ENCODE measurements at places on chromosomes 13 and 19.

GRCh38 chr13:87954091-87954490 lies 282.9 kb downstream of the SLITRK5 start:
- DNase-seq = no peak

- peak; percentile 70 for DNase-seq
Observed at GRCh38 chr19:40611900-40612698, 10.9 kb downstream of the LTBP4 start.

DNA sequence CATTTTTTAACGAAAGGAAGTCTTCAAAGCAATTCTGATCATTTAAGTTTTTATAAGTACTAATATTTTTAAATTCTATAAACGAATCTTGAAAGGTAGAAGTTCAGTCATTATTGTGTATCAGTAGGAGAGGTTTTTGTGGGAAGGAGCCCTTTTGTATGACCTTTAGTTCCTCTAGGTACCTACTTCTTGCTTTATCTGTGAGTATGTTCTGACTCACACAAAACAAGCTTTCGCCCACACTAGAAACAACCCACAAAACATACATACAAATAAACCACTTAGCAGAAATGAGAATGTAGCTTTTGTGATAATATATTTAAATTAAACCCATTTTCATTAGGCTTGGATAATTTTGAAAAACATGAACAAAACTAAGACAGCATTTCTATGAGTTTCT lies 27.8 kb downstream of the ERCC5 start:
- no peak for DNase-seq

DNA sequence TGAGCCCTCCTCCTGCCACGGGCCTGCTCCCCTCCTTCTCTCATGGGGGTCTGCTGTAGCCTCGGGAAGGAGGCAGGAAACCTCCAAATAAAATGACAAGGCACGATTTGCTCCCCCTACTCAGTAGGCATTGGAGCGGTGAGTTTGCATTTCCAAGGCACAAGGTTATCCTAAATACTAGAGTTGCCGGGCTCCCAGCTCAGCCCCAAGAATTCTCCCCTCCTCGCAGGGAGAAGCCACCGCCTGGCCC lies 1.5 kb downstream of the CEBPA start:
- no peak for DNase-seq

- no peak for DNase-seq
Observed at GRCh38 chr19:4678881-4679790, 9.0 kb upstream of the MYDGF start.

- peak; percentile 32 for DNase-seq
Observed at GRCh38 chr13:19157461-19157860, 24.2 kb downstream of the TUBA3C start.

DNA sequence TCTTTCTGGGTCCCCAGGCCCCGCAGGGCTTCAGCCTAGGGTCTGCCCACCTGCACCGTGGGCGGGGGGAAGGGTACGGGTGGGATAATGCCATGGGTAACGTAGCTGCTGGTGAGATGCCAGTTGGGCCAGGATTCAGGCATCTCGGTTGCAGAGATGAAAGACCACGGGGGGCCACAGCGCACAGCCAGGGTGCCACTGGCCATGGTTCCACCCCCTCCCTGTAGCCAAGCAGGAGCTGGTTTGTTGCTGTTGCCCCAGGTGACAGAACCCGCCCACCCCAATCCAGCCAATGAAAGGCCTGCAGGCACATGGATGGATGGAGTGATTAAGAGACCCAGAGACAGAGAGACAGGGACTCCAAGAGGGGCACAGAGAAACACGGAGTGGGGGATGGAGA lies 1.0 kb upstream of the CGB7 start:
- DNase-seq = no peak

DNA sequence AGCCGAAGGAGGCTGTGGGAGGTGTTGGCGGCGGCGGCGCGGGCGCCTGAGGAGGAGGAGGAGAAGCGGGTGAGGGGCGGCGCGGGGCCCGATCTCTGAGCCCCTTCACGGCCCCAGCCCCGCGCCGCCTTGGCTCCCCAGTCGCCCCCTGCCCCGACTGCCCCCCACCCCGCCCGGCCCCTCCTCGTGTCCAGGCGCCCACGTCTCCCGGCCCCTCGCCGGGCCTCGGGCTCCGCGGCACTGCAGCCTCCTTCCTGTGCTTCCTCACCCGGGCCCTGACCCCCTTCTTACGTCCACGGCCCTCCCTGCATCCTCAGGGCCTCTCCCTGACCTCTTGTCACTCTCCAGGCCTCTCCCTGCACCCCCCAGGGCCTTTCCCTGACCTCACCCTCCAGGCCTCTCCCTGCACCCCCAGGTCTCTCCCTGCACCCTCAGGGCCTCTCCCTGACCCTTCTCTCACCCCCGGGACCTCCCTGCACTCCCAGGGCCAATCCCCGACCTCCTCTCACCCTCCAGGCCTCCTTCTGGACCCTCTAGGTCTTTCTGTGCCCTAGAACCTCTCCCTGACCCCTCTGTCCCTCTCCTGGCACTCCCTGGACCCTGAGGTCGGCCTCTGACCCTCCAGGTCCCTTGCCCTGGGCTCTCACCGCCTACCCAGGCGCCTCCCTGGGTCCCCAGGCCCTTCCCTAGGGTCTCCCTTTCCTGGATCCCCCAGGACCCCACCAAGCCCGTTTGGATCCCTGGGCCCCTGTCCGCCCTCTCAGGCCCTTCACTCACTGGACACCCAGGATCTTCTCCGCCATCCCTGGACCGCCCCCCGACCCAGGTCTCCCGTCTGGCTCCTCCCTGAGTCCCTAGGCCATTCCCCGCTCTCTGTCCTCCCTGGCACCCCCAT lies 460 bp downstream of the KMT5C start:
- no peak for DNase-seq

DNA sequence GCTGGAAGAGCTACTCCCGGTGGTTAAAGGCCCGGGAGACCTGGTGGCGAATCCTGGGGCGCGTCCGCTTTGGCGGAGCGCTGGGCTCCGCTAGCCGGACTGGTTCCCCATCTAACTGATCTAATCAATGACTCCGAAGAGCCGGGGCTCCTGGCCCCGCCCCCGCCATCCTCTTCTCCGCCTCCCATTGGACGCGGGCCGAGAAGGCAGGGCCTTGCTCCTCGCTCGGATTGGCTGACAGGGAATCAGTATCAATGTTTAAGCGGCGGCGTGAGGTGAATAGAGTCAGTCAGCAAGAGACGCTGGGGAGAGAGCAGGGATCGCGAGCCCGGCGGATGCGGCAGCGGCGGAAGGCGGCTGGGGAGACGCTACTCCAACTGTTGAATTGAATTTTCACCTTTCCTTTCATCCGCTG lies 1.7 kb upstream of the PCDH17 start:
- DNase-seq = peak; percentile 96

- no peak for DNase-seq
Observed at GRCh38 chr19:57321751-57322150, 1.5 kb downstream of the ZNF543 start.

GRCh38 chr13:51924756-51925544 lies 63.2 kb downstream of the CCDC70 start:
- DNase-seq = peak; percentile 14

DNA sequence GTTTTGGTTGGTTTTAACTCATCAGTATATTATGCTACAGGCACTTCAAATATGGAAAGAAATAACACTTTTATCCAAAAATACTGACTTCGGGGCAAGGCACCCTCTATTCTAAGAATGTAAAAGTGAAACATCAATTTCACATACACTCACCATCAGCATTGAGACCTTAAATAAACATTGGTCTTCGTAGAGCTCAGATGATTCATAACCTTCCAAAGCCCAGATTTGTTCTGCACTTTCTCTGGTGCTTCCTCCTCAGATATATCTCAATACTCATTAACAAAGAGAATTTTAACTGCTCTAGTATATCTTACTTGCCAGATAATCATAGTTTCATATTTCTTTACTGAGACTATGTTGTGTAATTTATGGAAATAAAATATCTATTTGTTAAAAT lies 794.3 kb downstream of the LIG4 start:
- DNase-seq = no peak

DNA sequence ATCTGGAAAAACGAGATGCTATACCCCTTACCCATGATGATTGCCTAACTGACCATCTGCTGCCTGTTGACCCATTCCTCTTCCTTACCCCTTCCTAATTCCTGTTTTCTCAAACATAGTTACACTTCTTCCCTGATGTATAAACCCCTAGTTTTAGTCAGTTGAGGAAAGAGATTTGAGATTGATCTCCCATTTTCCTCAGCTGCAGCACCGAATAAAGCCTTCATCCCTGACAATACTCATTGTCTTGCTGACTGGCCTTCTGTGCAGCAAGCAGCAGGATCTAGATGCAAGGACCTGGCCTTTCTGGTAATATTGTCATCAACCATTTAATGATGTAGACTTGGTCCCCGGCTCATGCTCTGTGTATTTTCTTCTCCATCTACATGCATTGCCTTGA lies 999 bp upstream of the ZNF264 start:
- no peak for DNase-seq

- DNase-seq = peak; percentile 77
Observed at GRCh38 chr19:12784871-12785430, 6.3 kb upstream of the JUNB start.

GRCh38 chr19:5707576-5708575 lies 12.1 kb downstream of the LONP1 start:
- DNase-seq = peak; percentile 79

- peak; percentile 45 for DNase-seq
Observed at GRCh38 chr13:111789420-111789819, 277.5 kb upstream of the SOX1 start.

- no peak for DNase-seq
Observed at GRCh38 chr13:60933638-60934037, 482.0 kb downstream of the PCDH20 start.

GRCh38 chr19:6930190-6930589 lies 42.8 kb downstream of the ADGRE1 start:
- DNase-seq = no peak

GRCh38 chr13:107864543-107865317 lies 350.6 kb downstream of the LIG4 start:
- DNase-seq = no peak

GRCh38 chr19:51025401-51025800 lies 1.0 kb downstream of the KLK11 start:
- no peak for DNase-seq

DNA sequence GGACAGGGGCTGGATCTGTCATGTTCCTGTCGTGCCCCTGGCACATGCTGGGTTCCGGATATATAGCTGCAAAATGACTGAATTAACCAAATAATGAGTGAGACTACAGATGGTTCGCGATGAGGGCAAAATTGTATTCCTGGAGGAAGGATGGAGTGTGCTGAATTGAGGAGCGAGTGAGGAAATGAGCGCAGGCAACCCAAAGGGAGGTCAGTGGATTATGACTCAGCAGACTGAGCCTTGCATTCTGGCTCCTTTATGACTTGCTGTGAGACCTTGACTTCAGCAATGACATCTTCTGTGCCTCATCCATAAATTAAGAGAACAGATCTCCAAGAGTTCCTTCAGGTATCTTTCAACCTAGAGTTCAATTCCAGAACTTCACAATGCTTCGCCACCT lies 115.0 kb upstream of the CLDN10 start:
- no peak for DNase-seq

GRCh38 chr19:42312370-42312769 lies 739 bp upstream of the TMEM145 start:
- no peak for DNase-seq

- DNase-seq = no peak
Observed at GRCh38 chr13:100506600-100507422, 81.8 kb downstream of the GGACT start.

DNA sequence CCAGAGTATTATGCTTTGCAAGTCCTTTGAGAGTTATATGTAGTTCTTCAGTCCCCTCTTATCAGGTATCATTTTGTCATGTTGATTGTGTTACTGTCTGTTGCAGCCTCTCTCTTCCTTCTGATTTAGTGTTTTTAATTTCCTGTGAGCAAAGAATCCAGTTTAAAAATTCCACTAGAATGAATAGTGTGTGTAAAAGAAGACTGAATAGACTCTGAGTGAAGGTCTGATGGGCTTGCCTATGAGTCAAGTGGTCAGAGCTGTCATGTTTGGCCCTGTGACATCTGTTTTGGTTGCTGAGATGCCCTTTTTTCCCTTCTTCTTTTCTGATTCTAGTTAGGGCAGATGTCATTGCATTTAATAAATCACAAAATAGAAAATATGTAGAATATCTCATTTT lies 23.3 kb upstream of the KCTD4 start:
- DNase-seq = no peak

GRCh38 chr19:19050731-19051130 lies 13.1 kb upstream of the SLC25A42 start:
- no peak for DNase-seq

DNA sequence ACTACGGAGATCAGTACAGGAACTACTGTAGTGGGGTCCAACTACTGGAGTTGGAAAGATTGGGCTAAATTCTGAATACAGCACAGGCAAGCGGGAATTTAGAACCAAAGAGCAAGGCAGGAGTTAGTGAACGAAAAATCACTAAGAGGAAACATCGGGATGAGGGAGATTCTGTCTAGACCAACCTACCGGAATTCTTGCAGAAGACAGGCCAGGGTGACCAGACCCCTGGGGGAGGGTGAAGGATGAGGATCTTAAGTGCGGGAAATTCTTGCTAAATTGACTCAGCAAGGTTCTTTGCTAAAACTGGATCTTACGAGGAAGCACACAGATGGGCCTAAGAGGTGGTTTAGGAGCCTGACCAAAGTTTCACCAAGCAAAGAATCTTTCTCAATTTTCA lies 13.2 kb upstream of the PSPC1 start:
- peak; percentile 1 for DNase-seq

DNA sequence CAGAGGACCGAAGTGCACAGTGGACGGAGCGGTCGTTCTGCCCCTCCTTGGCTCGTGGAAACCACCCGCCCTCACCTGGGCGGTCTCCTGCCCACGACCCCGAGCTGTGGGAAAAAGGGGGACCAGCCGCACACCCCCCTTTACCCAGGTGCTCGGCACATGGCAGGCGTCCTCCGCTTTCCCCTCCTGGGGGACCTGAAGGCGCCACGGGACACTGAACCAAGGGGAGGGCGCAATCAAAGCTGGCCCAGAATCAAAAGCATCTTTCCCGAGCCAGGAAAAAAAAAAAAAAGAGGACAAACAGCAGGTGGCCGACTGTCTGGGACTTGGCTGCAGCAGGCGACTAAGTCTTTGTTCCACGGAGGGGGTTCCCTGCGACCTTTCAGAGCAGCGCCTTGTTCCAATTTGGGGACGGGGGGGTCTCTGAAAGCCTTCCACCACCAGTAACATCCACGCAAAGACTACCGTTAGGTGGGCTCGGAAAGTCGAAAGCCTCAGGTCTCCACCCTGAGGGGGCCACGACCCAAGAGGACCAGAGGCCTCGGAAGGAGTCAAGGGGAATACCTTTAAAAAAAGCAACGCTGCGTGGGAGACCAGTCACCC lies 1.1 kb downstream of the MBD3 start:
- DNase-seq = no peak

GRCh38 chr13:39941236-39941635 lies 285.8 kb downstream of the COG6 start:
- DNase-seq = no peak

DNA sequence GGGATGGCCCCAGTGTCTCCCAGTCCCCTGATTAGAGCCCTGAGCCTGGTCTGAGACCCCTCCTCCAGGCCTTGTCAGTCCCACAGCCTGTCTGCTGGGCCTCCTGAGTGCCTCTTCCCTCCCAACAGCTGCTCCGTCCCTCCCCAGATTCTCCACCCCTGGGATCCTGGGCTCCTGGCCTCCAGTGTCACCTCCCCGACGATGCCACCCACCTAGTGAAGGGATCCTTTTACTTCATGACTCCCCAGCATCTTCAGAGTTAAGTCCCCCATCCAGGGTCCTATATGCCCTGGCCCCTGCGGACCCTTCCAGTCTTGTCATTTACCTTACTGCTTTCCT lies 4.4 kb upstream of the PRX start:
- no peak for DNase-seq

- no peak for DNase-seq
Observed at GRCh38 chr13:95880331-95880730, 172.9 kb downstream of the UGGT2 start.

All from posterior vena cava (tissue), 2 donors.